ENCODE measurements at places on chromosomes 5 and 9.
A peak's percentile ranks its signal among the peaks of the same experiment; 100 is the strongest.

GRCh38 chr5:137264573-137264972, 234.6 kb downstream of the SPOCK1 start:
- DNase-seq = no peak
- H3K36me3 ChIP-seq = no peaks in the 10 kb centered on the region
- no peak overlapping the region for H3K27ac ChIP-seq
- peaks cover 2% of the 10 kb centered on the region for H3K27me3 ChIP-seq
- H3K4me3 ChIP-seq = no peak overlapping the region

DNA sequence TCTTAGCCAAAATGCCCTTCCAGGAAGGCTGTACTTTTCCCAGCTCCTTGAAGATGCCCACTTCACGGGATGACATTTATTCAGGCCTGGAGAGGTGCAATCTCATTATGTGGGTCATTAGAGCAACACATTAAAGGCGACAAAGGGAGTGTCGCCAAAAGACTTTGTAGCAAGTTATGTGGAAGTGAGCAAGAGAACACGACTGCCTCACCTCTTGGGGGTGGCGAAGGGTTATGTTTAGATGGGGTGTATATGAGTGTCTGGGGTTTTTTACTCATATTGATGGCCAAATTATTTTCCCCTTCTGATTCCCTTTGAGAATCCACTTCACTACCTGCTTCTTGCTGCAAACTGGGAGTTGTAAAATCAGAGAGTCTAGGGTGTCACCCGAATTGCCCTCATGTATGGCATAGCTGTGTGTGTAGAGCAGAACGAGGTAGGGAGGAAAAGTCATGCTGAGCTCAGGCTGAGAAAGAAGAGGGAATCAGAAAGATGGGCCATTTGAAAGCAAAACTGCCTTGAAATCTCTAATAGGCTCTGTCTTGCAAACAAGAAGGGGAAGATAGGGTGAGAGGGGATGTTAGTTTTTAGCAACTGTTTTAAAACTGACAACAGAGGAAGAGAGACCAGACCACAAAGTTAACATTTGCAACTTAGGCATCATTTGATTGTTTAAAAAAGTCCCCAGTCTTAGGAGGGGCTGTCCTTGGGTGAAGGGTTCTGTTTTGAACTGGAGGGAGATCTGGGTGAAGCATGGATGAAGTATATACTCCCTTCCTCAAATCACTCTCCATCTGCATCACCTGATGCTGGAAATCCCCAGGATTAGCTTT, 97.1 kb upstream of the IL12B start:
- peak overlapping the region; percentile 66 for H3K27ac ChIP-seq
- peaks cover 26% of the 10 kb centered on the region for H3K36me3 ChIP-seq
- no peak for DNase-seq
- H3K4me1 ChIP-seq = peaks cover 54% of the 10 kb centered on the region
- H3K27me3 ChIP-seq = peaks cover 32% of the 10 kb centered on the region

DNA sequence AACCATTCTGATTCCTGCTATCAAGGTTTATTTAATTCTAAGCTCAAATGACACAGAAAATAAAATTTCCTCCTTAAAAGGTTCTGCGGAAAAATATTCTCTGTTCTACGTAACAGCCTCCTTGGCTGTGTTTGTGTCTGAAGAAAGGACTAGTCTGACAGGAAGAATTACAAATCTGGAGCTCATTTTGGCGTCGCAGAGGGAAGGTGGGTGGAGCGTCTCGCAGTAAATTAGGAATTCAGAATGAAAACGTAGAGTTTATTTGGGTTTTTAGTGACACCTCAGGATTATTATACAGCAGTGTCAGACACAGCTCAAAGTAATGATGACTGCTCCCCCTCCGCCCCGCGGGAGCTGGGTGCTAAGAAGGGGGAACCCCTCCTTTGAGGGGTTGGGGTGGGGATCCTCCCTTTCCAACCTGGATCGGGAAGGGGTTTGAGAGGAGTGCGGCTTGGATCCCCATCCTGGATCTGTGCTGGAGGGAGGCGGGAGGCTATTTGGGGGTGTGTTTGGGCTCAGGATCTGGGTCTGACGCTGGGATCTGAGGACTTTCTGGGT, 933 bp upstream of the TGFBR1 start:
- peak overlapping the region; percentile 93 for H3K27ac ChIP-seq
- H3K27me3 ChIP-seq = no peaks in the 10 kb centered on the region
- peaks cover 73% of the 10 kb centered on the region for H3K4me1 ChIP-seq
- DNase-seq = no peak
- H3K36me3 ChIP-seq = peaks cover 41% of the 10 kb centered on the region

- peaks cover 2% of the 10 kb centered on the region for H3K27me3 ChIP-seq
- no peak overlapping the region for H3K27ac ChIP-seq
- DNase-seq = no peak
- no peaks in the 10 kb centered on the region for H3K4me1 ChIP-seq
- no peak overlapping the region for H3K4me3 ChIP-seq
- no peaks in the 10 kb centered on the region for H3K36me3 ChIP-seq
Observed at GRCh38 chr5:96197347-96197746, 235.7 kb upstream of the ELL2 start.

DNA sequence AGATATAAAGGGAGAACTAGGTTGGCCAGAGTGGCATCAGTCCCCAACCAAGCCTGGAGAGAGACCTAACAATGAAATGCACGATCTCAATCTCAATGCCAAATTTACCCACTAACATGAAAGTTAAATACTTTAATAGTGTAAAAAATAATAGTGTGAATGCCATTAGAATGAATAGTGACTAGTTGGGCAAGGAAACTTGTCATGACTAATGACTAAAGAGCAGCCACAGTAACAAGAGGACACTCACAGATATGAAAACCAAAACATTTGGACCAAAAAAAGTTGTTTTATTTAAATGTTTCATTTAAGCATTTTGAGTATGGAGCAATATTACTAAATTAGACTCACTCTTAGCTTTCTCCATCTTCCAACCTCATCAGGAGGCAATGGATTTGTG, 1853.8 kb downstream of the EFNA5 start:
- no peaks in the 10 kb centered on the region for H3K4me1 ChIP-seq
- DNase-seq = no peak
- no peak overlapping the region for H3K27ac ChIP-seq
- no peaks in the 10 kb centered on the region for H3K27me3 ChIP-seq
- no peaks in the 10 kb centered on the region for H3K36me3 ChIP-seq

DNA sequence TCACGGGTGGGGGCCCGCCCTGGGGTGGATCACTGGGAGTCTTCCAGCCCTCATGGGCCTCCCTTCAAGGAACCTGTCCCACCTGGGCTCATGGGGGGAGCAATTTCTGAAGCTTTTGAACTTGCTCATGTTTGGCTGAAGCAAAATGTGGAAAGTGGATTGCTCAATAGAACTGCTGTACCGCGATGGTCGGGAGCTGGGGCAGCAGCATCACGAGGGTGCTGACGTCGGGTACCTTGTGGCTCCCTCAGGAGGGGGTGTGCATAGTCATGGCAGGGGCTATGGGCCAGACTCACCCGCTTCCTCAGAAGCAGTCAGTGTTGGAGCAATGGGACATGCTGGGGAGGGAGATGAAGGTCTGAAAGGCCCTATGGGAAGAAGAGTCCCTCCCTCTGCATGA, 57.9 kb downstream of the PRRT1B start:
- H3K4me3 ChIP-seq = no peak overlapping the region
- peak overlapping the region; percentile 23 for H3K27ac ChIP-seq
- no peak for DNase-seq
- H3K27me3 ChIP-seq = no peaks in the 10 kb centered on the region
- no peaks in the 10 kb centered on the region for H3K4me1 ChIP-seq
- H3K36me3 ChIP-seq = peaks cover 76% of the 10 kb centered on the region

- no peaks in the 10 kb centered on the region for H3K4me1 ChIP-seq
- H3K4me3 ChIP-seq = no peak overlapping the region
- peaks cover 1% of the 10 kb centered on the region for H3K27me3 ChIP-seq
Observed at GRCh38 chr9:114037249-114037648, 40.9 kb downstream of the AMBP start.

- H3K4me3 ChIP-seq = no peak overlapping the region
- H3K27ac ChIP-seq = no peak overlapping the region
- H3K36me3 ChIP-seq = no peaks in the 10 kb centered on the region
- no peak for DNase-seq
- no peaks in the 10 kb centered on the region for H3K4me1 ChIP-seq
- peaks cover 9% of the 10 kb centered on the region for H3K27me3 ChIP-seq
Observed at GRCh38 chr9:7366121-7366520, 433.5 kb downstream of the DMAC1 start.

DNA sequence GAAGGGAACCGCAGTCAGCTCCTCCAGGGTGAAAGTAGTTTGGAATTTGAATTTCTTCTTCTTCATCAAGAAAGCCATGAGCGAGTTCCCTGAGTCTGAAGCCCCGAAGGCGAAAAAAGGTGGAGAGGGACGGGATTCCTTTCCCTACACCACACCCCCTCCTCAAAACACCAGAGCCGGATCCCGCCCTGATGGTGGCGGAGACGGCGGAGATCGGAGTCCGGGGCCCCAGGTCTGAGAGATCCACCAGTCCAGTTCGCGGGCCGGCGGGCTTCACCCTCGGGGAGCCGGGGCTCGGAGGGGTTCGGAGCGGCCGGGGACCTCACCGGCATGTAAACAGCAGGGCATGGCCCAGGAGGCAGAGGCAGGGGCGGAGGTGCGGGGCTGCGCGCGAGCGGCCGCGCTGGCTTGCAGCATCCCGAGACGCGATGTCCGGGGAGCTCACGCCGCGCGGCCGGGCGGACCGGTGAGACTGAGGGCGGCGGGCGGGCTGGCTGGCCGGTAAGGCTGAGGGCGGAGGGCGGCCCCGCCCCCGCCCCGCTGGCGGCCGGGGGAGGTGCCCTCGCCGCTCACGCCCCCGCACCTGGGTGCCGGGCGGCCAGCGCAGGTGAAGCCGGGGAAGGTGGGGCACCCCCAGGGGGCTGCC, 606 bp downstream of the EEIG1 start:
- peaks cover 43% of the 10 kb centered on the region for H3K36me3 ChIP-seq
- H3K4me3 ChIP-seq = peak overlapping the region; percentile 91
- peak overlapping the region; percentile 73 for H3K27ac ChIP-seq
- peaks cover 52% of the 10 kb centered on the region for H3K4me1 ChIP-seq
- peak; percentile 58 for DNase-seq

GRCh38 chr9:88177371-88177770, 39.1 kb upstream of the SPATA31C2 start:
- no peak overlapping the region for H3K27ac ChIP-seq
- H3K4me3 ChIP-seq = no peak overlapping the region
- H3K4me1 ChIP-seq = peaks cover 26% of the 10 kb centered on the region
- H3K36me3 ChIP-seq = no peaks in the 10 kb centered on the region
- DNase-seq = no peak

DNA sequence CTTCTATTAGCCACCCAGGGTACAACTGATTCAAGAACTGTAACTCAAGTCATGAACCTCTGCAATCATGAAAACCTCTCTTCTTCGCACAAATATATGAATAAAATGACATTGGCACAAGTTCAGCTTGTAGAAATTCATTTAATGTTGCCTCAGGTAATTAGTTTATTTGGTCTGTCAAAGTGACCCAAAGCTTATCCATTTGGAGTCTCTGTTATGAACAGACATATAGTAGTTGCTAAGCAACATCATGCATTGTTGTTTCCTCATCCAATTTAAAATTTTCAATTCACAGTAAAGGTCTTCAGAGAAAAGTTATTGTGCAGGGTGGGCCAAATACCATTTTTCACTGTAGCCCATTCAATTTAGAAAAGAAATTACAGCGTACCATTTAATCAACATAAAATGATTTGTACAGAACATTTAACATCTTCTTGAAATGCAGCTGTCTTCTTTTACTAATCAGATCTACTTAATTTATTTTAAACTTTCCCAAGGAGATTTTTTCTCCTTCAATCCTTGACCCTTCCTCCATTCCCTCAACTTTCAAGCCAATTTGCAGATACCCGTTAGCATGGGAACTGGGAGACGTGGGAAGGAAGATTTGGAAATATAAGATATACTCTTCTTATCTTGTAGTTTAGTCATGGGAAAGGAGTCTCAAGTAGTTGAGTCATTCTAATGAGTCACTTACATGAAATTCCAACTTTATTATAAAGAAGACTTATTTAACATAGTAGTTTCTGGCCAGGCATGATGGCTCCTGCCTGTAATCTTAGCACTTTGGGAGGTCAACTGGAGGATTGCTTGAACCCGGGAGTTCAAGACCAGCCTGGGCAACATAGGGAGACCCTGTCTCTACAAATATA, 231.3 kb downstream of the ATPSCKMT start:
- no peaks in the 10 kb centered on the region for H3K36me3 ChIP-seq
- no peaks in the 10 kb centered on the region for H3K4me1 ChIP-seq
- H3K27me3 ChIP-seq = no peaks in the 10 kb centered on the region
- no peak overlapping the region for H3K27ac ChIP-seq
- no peak for DNase-seq

DNA sequence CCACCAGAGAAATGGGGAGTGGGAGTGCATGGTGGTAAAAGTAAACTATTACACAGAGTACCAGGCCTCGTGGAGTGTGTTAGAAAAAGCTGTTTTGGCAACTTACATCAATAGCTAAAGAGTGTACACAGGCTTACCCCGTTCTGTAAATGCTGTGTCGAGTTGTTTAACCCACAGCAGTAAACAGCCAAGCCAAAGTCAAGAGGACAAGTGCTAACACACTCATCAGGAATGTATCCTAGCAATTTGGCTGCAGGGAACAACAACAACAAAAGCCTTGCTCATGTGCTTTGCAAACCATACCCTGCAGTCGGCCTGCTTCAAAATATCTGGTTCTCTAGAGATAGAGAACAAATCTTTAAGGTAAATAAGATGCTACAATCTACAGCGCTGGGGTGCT, 15.9 kb downstream of the DAP start:
- H3K27me3 ChIP-seq = no peaks in the 10 kb centered on the region
- no peaks in the 10 kb centered on the region for H3K4me1 ChIP-seq
- peaks cover 68% of the 10 kb centered on the region for H3K36me3 ChIP-seq
- H3K27ac ChIP-seq = no peak overlapping the region
- H3K4me3 ChIP-seq = no peak overlapping the region

- H3K4me3 ChIP-seq = no peak overlapping the region
- DNase-seq = no peak
- H3K27me3 ChIP-seq = peaks cover 15% of the 10 kb centered on the region
- H3K4me1 ChIP-seq = peaks cover 24% of the 10 kb centered on the region
Observed at GRCh38 chr9:68957479-68957878, 56.4 kb downstream of the PRKACG start.

GRCh38 chr5:93511445-93511844, 69.6 kb downstream of the NR2F1-AS1 start:
- no peak for DNase-seq
- H3K36me3 ChIP-seq = no peaks in the 10 kb centered on the region
- no peaks in the 10 kb centered on the region for H3K4me1 ChIP-seq
- no peak overlapping the region for H3K4me3 ChIP-seq
- H3K27ac ChIP-seq = no peak overlapping the region
- no peaks in the 10 kb centered on the region for H3K27me3 ChIP-seq

- no peaks in the 10 kb centered on the region for H3K27me3 ChIP-seq
- peaks cover 8% of the 10 kb centered on the region for H3K4me1 ChIP-seq
- H3K4me3 ChIP-seq = no peak overlapping the region
- H3K27ac ChIP-seq = no peak overlapping the region
Observed at GRCh38 chr5:90518661-90519060, 10.7 kb downstream of the LYSMD3 start.

DNA sequence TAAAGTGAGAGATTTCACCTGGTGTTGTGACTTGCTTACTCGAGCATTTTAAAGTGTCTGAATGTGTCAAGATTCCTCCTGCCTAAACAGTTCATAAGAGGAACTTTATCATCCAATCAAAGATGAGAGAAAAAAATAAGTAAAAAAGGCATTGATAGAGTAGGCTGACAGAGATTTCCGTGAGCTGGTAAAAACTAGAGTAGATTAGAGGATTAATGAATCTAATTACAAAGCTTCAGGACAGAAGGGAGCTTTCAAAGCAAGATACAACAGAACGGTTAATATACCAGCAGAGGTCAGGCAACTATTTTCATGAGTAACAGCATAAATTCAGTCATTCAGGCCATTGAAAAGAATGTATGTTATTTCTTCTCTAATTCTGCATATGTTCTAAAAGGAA, 91.5 kb downstream of the ADAMTS6 start:
- peaks cover 2% of the 10 kb centered on the region for H3K27me3 ChIP-seq
- no peaks in the 10 kb centered on the region for H3K4me1 ChIP-seq
- no peak for DNase-seq
